Uterus (tissue), 4 donors: ENCODE measurements at places on chromosomes 13 and 19. TPM values are rescaled to one million over a fixed set of nuclear protein-coding genes. Genes with fewer than 3 reads are reported as not detected.

- DNase-seq: no peak
- H3K27me3 ChIP-seq: no peaks in the 10 kb centered on the region
- H3K36me3 ChIP-seq: no peaks in the 10 kb centered on the region
- H3K4me3 ChIP-seq: peak overlapping the region; percentile 89
- peak overlapping the region; percentile 95 for H3K27ac ChIP-seq
These were observed 651 bp upstream of the POLR1D start for GRCh38 chr13:27621116-27621365.

Gene SMIM44
- total RNA-seq: not detected

Gene ZNF772
- 14.6 TPM for total RNA-seq

DNA sequence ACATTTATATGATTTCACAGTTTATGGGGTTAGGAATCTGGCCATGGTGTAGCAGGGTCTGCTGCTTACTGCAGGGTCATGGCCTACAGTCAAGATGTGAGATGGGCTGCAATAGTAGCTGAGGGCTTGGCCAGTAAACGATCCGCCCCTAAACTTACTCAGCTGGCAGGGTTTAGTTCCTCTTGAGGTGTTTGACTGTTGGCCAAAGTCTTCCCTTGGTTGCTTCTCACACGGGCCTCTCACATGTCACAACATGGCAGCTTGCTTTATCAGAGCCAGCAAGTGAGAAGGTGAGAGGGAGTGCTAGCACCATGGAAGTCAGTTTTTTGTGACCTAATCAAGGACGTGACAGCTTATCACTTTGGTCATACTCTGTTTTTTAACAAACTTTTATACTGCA lies 77.1 kb downstream of the DNAJC3 start:
- no peak for DNase-seq
- H3K36me3 ChIP-seq: no peaks in the 10 kb centered on the region
- H3K4me3 ChIP-seq: no peak overlapping the region
- no peaks in the 10 kb centered on the region for H3K27me3 ChIP-seq
- H3K4me1 ChIP-seq: no peaks in the 10 kb centered on the region

GRCh38 chr13:33441015-33441414 lies 155.5 kb upstream of the STARD13 start:
- DNase-seq: no peak
- no peaks in the 10 kb centered on the region for H3K4me1 ChIP-seq
- no peaks in the 10 kb centered on the region for H3K27me3 ChIP-seq

Gene NLRP4
- 1.5 TPM for total RNA-seq

Gene MRPL34
- total RNA-seq: 52.2 TPM

GRCh38 chr19:34393629-34394028 lies 10.6 kb upstream of the PDCD2L start:
- H3K36me3 ChIP-seq: no peaks in the 10 kb centered on the region
- H3K4me3 ChIP-seq: no peak overlapping the region
- H3K4me1 ChIP-seq: no peaks in the 10 kb centered on the region
- no peak for DNase-seq

Gene GARIN5A
- 1.8 TPM for total RNA-seq

Gene TMEM91
- total RNA-seq: 7.1 TPM

Gene KEAP1
- total RNA-seq: 39.7 TPM

- no peaks in the 10 kb centered on the region for H3K36me3 ChIP-seq
- H3K27ac ChIP-seq: no peak overlapping the region
- no peaks in the 10 kb centered on the region for H3K4me1 ChIP-seq
- no peaks in the 10 kb centered on the region for H3K27me3 ChIP-seq
- no peak for DNase-seq
These were observed 270.9 kb downstream of the MZT1 start for GRCh38 chr13:72456486-72456885.

Gene LGALS14
- not detected for total RNA-seq

Gene ADGRE1
- total RNA-seq: not detected

DNA sequence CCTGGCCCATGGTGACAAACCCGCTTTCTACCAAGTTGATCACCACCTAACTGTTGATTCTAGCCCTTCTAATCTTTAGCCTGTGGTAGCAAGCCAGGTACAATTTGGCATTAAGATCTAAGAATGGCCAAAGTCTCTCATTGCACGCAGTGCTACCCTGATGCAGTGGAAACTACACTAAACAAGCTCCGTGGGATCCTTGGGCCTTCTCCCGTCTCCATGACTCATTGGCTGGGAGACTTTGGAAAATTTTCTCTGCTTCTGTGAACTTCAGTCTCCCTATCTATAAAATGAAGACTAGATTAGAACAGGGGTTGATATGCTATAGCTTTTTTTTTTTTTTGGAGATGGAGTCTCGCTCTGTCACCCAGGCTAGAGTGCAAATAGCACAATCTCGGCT lies 223.0 kb downstream of the TSHZ3 start:
- H3K4me1 ChIP-seq: no peaks in the 10 kb centered on the region
- H3K27me3 ChIP-seq: no peaks in the 10 kb centered on the region
- no peak overlapping the region for H3K27ac ChIP-seq

DNA sequence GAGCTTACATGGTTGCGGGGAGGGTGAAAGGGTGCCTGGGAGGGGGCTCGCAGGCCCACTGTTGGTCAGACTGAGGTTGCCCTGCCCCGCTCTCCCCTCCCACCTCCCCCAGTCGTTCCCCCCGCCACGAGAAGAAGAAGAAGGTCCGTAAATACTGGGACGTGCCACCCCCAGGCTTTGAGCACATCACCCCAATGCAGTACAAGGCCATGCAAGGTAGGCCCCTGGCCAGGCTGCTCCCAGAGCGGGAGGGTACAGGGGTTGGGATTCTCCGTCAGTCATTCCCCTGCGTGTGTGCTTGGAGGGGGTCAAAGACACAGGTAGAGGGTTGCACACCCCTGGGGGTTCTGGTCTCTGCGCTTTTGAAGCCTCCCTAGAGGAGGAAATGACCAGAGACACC lies 5.6 kb downstream of the U2AF2 start:
- H3K36me3 ChIP-seq: no peaks in the 10 kb centered on the region
- H3K27ac ChIP-seq: no peak overlapping the region
- H3K27me3 ChIP-seq: no peaks in the 10 kb centered on the region
- H3K4me3 ChIP-seq: no peak overlapping the region
- peaks cover 15% of the 10 kb centered on the region for H3K4me1 ChIP-seq

Gene MIR17HG
- total RNA-seq: 4.4 TPM

DNA sequence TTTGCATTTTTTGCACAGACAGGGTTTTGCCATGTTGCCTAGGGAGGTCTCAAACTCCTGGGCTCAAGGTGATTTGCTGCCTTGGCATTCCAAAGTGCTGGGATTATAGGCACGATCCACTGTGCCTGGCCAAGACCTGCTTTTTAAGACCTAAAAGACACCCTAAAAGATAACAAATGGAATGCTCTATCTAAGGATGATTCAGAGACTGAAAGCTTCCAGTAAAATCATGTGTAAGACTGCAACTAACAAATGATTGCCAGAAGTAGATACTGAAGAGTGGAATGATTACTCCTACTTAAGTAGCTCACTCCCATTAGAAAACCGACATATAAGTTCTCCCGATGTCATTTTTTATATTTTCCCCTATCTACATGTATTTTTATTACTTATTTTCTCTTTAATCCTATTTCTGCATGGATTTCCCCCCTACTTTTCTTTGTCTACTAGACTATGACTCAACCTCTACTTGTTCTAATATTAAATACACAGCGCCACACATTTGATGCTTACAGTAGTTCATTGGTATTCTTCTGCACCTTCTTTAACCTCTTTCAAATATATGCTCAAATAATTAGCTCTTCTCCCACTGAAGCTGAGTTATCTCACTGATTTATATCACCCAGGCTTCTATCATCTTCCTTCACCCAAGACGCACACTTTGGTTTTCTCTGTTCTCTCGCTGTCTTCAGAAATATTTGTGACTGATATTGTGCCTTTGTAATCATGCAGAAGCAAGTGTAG lies 32.2 kb upstream of the KLF12 start:
- no peaks in the 10 kb centered on the region for H3K27me3 ChIP-seq
- DNase-seq: no peak
- no peaks in the 10 kb centered on the region for H3K36me3 ChIP-seq

Gene SIAH3
- under 0.01 TPM for total RNA-seq

DNA sequence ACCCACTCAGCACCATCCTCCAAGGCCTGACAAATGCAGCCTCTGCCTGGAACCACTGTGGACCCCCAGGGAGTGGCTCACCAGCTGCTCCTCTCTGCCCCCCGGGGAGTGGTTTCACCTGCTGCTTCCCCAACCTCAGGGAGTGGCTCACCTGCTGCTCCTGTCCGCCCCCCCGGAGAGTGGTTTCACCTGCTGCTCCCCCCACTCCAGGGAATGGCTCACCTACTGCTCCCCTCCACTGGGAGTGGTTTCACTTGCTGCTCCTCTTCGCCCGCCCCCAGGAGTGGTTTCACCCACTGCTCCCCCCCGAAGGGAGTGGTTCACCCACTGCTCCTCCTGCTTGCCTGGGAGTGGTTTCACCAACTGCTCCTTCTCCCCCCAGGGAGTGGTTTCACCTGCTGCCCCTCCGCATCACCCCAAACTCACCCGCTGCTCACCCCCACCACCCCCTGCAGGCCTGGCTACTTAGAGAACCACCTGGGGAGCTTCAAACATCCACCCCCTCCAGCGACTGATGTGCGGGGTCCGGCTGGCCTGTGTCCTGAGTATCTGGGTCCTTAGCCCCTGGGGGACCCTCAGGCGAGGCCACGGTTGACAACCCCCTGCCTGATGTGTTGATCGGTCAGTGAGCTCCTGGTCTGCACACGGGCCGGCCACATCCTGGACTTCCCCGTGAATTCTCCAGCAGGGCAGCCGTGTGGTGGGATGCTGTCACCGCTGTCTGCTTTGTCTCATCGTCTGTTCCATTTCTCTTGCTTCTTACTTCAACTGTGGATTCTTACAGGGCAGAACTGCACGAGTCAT lies 14.6 kb upstream of the TMEM255B start:
- H3K36me3 ChIP-seq: no peaks in the 10 kb centered on the region
- H3K27me3 ChIP-seq: no peaks in the 10 kb centered on the region
- DNase-seq: no peak
- no peak overlapping the region for H3K4me3 ChIP-seq

GRCh38 chr13:23796551-23796950 lies 92.6 kb downstream of the MIPEP start:
- no peaks in the 10 kb centered on the region for H3K36me3 ChIP-seq
- H3K4me1 ChIP-seq: no peaks in the 10 kb centered on the region
- H3K27me3 ChIP-seq: no peaks in the 10 kb centered on the region
- no peak overlapping the region for H3K4me3 ChIP-seq

Gene ZNF880
- 87.3 TPM for total RNA-seq

Gene DPF1
- not detected for total RNA-seq

DNA sequence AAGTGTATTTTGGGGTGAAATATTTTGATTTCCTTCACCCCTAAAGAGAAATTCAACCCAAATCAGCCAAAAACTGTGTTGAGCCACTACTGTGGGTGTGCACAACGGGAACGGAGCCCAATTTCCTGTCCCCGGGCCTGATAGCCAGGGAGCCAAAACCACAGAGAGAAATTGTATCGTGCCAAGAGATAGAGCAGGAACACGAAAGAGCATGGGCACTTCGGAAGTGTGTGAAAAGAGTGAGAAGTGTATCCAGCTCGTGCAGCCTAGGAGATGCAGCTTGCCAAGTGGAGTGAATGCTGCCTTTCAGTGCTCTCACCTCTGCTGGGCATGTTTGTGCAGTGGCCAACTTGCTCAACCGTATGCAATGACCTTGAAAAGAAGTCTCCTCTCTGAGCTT lies 19.4 kb upstream of the PLEKHF1 start:
- no peak for DNase-seq
- no peak overlapping the region for H3K27ac ChIP-seq
- H3K4me3 ChIP-seq: no peak overlapping the region
- no peaks in the 10 kb centered on the region for H3K36me3 ChIP-seq
- no peaks in the 10 kb centered on the region for H3K27me3 ChIP-seq
- H3K4me1 ChIP-seq: peaks cover 3% of the 10 kb centered on the region

DNA sequence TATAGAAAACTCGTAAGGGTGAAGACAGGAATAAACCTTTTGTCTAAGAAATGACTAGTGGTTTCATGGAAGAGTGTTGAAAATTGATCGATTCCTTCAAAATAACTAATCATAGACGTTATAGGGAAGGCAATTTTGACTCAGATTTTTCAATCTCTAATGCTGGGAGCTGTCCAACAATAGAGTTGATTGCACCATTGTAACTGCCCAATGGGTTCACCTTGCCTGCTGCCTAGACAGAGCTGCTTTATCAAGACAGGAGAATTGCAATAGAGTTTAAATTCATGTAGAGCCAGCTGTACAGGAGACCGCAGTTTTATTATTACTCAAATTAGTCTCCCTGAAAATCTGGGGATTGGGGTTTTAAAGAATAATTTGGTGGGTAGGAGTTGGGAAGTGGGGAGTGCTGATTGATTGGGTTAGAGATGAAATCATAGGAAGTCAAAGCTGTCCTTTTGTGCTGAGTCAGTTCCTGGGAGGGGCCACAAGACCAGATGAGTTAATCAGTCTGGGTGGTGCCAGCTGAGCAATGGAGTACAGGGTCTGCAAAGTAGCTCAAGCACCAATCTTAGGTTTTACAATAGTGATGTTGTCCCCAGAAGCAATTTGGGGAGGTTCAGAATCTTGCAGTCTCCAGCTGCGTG lies 16.8 kb upstream of the ADGRE2 start:
- H3K27me3 ChIP-seq: no peaks in the 10 kb centered on the region
- DNase-seq: no peak
- no peaks in the 10 kb centered on the region for H3K4me1 ChIP-seq
- no peak overlapping the region for H3K27ac ChIP-seq
- H3K36me3 ChIP-seq: no peaks in the 10 kb centered on the region

DNA sequence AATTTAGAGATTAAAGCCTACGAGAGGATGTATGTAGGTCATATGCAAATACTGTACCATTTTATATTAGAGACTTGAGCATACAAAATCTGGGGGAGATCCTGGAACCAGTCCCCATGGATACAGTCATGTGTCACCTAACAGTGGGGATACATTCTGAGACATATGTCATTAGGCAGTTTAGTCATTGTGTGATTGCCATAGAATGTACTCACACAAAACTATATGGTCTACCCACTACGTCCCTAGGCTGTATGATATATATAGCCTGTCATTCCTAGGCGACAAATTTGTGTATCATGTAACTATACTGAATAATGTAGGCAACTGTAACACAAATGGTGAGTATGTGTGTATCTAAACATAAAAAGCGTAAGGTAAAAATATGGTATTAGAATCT lies 62.8 kb downstream of the WDFY2 start:
- H3K27me3 ChIP-seq: no peaks in the 10 kb centered on the region
- H3K36me3 ChIP-seq: no peaks in the 10 kb centered on the region
- no peak overlapping the region for H3K4me3 ChIP-seq

Gene SEMA6B
- total RNA-seq: 48.1 TPM
